Ammon's horn (tissue), 1 donor: ENCODE measurements at places on chromosomes 7 and 10.

- DNase-seq, result no peak
Observed at GRCh38 chr7:95491634-95492314, 6.0 kb downstream of the ASB4 start.

DNA sequence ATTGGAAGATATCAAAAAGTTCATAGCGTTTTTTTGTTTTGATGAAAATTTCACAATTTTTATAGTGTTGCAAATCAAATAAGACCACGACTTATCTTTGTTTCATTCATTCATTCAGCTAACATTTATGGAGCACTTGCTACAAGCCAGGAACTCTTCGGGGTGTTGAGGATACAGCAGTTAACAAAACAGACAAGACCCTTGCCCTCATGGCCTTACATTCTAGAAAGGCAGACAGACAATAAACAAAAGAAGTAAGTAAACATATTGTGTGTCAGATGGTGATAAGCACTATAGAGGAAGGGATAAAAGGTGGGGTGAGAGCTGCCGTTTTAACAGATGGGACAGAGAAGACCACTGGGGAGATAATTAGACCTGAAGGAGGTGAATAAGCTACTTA, 41.6 kb upstream of the GSAP start:
- no peak for DNase-seq

GRCh38 chr7:130733931-130734814, at the start of gene KLF14:
Gene KLF14, minus strand, starts transcription at chr7:130734207. Its CDS starts 174 bp downstream, at chr7:130734033.
- no peak for DNase-seq

DNA sequence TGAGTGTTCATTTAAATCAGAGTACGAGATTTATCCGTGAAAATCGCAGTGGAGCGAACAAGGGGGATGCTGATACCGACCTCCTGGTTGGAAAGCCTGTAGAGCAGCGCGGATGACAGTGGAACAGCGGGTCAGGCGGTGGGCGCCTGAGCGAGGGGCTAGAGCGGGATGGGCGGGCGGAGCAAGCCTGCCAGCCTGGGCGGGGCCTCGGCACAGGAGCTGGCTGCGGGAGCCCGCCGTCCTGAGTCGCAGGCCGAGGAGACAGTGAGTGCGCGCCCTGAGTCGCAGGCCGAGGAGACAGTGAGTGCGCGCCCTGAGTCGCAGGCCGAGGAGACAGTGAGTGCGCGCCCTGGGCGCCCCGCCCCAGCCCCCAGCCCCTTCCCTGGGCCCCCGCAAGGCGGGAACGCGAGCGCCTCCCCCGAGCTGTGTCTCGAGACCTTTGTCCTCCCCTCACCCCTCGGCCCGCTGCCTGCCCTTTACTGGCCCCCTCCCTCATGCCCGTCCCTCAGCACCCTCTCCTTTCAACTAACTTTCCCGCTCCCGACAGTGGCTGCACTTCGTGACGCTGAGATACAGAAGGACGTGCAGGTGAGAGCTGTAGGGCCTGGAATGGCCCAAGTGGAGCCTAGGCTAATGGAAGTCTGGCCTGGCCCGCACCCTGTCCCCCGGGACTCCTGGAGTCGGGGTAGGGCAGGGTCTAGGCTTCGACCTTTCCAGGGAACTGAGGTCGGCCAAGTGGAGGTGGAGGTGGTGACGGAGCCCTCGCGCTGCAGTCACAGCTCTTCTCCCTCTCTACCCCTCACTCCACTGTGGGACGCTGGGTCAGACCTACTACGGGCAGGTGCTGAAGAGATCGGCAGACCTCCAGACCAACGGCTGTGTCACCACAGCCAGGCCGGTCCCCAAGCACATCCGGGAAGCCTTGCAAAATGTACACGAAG, at the start of gene AS3MT:
AS3MT (plus strand) TSS at position 213 of the 941 bp plus-strand sequence; CDS start at position 336, 123 bp downstream.
- DNase-seq, result peak; percentile 21

DNA sequence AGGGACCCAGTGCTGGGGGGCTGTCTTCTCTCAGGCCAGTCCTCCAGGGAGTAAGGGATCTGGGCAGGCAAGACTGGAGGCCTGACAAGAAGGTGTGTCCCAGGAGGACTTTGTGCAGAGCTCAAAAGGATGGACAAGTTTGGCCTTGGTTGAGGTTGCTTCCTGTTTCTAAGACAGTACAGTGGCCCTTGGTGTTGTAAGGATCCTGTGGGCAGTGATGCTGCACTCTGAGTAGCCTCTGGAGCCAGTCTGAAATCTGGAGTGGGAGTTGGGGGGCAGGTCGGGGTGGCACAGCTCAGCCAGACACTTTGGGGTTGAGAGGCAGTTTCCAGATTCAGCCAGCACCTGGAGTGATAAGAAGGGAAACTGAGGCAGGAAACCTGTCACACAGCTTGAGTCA, 139.2 kb upstream of the ZMIZ1 start:
- no peak for DNase-seq

DNA sequence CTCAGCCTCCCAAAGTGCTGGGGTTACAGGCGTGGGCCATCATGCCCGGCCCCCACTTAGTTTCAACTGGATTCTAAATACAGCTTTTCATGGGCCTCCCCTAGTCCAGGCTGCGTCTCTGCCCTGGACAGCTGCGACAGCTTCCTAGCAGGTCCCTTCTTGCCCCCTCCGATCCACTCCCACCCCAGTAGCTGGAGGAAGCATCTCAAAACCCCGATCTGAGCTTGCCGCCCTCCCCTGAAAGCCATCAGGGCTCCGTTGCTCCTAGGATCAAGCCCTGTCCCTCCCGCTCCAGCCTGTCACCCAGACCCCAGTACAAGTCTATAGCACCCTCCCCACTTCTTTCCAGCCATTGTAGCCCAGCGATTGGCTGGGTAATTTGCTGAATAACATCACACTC, 64.5 kb downstream of the VWA2 start:
- no peak for DNase-seq

- no peak for DNase-seq
Observed at GRCh38 chr10:43619368-43619767, 13.1 kb downstream of the ZNF485 start.

- no peak for DNase-seq
Observed at GRCh38 chr10:116122664-116123063, 150.3 kb downstream of the GFRA1 start.

- no peak for DNase-seq
Observed at GRCh38 chr7:144907577-144907976, 71.7 kb upstream of the TPK1 start.

- peak; percentile 1 for DNase-seq
Observed at GRCh38 chr7:30970594-30971094, 6.9 kb downstream of the GHRHR start.

DNA sequence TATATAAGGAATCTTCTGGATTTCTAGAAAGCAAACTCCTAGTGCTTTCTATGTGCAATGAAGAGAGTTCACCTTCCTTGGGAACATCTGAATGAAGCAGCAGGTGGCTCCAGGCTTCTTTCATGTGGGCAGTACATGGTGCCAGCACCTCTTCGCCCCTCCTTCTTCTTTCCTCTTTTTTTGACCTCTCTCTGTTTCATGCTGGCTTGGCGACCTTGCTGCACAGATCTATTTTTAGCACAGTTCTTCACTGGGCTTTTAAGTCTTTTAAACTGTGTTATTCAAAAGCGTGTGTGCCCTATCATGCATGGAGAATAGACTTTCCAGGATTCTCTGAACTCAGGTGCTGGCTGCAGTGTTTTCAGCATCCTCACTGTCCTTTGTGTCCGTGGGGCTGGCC, 400.3 kb upstream of the PRKCQ start:
- no peak for DNase-seq

GRCh38 chr7:102050864-102051460, 233.5 kb downstream of the CUX1 start:
- no peak for DNase-seq

GRCh38 chr10:45373003-45373575, 927 bp upstream of the ALOX5 start:
- no peak for DNase-seq

GRCh38 chr7:1647961-1648672, 22.0 kb upstream of the ELFN1 start:
- DNase-seq, result peak; percentile 24

GRCh38 chr7:154504918-154505317, 452.7 kb downstream of the DPP6 start:
- no peak for DNase-seq

- DNase-seq, result no peak
Observed at GRCh38 chr7:69358163-69358821, 240.0 kb upstream of the AUTS2 start.

- DNase-seq, result no peak
Observed at GRCh38 chr7:18546576-18546975, 51.0 kb downstream of the HDAC9 start.

- DNase-seq, result no peak
Observed at GRCh38 chr7:71995111-71995510, 417.0 kb downstream of the CALN1 start.

- DNase-seq, result no peak
Observed at GRCh38 chr7:34315032-34315431, 343.0 kb upstream of the NPSR1 start.

DNA sequence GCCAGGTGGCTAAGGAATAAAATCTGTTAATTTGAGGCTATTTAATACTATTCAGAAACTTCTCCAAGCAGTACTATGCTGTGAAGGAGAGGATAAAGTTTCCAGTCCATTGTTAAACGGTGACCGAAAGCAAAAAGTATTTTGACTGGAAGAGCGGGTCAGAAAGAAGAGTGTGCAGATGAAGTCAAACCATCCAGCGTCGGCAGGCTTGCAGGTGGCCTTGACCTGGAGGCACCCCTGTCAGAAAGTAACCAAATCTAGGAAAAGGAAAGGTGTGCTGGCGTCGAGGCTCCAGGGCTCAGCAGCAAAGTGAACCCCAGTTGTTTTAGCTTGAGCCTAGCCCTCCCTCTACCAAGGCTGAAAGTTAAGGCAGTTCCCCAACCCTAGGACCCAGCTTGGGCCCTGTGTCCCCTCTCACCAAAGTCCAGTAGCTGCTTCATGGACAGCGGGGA, 544 bp downstream of the PDK4 start:
- DNase-seq, result no peak

- DNase-seq, result no peak
Observed at GRCh38 chr10:55200020-55200419, 399.0 kb upstream of the PCDH15 start.

DNA sequence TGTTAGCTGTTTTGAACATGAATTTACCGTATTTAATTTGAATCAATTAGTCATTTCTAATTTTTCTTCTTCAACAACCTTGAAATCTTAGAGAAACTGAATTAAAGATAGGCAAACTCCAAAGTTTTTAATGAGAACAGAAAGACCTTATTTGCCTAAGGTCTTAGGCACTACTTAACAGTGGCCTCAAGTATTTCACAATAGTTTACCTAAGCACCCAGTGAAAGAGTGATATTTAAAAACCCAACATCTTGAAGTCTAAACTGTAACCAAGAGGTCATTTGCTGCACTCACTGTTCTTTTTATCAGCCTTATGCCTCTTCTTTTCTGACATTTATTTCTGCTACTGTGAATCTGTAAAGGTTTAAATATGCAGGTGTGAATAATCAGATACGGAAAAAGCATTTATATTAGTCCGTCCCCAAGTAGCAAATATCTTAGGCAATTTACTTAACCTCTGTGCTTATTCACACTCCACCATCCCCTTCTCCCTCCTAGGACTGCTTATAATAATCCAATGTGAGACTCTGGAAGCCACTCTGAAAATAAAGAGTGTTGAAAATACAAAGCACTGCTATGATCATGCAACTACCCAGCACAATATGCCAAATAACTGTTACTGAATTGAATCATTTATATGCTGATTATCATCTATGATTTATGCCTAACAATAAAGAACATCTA, 105.7 kb downstream of the ELAPOR2 start:
- DNase-seq, result no peak

DNA sequence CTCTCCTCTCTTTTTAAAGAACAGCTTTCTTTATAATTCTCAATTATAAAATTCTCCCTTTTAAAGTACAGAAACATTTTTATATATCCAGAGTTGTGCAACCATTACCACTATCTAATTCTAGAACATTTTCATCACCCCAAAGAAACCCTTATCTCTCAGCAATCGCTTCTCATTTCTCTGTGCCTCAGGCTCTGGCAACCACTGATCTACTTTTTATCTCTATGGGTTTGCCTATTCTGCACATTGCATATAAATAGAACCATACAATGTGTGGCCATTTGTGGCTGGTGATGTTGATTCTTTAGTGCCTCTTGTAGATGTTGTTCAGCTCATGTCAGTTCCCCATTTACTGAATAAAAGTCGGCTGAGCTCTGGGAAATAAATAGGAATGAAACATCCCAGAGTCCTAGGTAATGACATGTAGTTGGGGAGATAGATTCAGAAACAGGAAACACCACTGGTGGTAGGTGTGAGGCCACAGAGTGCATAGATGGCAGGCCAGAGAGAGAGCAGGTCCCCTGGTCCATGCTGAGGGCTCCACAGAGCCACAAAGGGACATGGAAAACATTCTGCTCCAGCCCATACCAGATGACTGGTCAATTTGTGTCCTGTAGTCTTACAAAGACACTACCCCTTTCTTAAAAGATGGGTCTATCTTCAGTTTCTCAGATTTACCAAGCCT, 126.5 kb downstream of the PLPP4 start:
- no peak for DNase-seq

DNA sequence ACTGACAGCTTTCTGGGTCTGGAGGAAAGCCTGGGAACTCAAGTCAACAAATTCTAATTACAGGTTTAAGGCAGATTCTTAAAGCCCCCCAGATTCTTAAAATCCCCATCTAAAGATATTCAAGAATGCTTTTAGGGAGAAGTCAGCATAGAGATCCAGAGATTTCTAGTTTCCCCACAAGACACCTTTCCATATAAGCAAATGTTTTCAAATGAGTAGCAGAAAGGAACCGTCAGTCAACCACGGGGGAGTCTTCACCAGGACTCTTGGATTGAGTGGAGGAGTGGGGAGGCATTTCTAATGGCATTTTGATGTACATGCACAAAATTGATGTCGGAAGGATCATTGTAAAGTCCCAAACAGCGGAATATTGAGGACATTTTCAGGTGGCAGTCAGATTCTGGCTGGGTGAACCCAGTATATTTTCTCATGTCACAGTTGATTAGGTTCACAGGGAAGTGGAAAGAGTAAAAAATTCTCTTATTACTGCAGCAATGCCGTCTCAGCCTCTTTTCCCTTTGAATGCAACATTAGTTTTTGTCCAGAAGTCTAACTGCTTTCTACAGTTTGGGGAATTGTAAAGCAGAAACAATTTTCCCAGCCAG, 191.7 kb upstream of the YAE1 start:
- DNase-seq, result no peak

- DNase-seq, result no peak
Observed at GRCh38 chr7:77242554-77242953, 42.9 kb upstream of the FGL2 start.

- DNase-seq, result peak; percentile 97
Observed at GRCh38 chr7:5423976-5424748, 528 bp upstream of the TNRC18 start.

DNA sequence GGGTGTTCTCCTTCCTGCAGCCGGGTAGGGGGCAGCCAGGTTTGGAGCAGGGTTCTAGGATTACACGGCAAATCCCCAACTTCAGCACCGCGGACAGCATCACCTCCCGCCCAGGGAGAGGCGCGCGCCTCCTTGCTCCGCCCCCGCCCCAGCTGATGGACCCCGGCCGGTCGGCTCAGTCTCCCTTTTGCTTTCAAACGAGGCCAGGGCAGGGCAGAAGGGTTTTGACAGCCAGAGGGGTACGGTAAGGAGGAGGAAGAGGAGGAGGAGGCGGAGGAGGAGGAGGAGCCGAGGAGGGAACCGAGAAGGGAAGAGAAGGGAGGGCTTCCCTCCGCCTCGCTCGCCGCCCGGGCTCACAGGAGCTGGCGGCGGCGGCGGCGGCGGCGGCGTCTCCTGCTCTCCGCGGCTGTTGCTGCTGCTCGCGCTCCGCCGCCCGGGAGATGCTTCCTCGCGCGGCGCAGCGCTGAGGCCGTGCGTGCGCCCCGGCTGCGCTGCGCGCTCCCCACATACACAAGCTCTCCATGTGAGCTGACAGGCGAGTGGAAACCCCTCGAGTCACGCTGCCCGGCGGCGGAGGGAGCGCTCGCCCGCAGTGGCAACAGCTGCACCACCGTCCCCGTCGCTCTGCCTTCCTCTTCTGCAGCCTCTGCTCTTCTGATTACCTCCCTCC, 615 bp upstream of the CNTNAP2 start:
- DNase-seq, result peak; percentile 59
